ENCODE measurements at places on chromosomes 12 and 14. TPM values are rescaled to one million over a fixed set of nuclear protein-coding genes. Genes with fewer than 3 reads are reported as not detected.

DNA sequence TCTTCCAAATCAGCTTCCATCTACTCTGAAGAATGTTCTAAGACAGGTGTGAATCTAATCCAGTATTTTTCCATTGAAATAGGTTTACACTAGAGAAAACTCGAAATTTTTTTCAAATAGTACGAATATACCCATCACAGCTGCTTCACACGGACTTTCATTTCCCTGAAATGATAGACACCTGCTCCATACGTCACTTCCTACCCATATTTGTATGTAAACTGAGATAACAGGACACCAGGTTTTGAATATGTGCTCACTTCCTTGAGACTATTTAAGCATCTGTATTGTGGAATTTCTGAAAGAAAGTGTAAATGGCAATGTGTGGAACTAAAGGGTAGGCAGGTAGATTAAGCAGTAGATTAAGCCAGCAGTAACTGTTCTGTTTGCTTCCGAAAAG is 13.4 kb upstream of the ITPR2 start:
- no peak for DNase-seq

GRCh38 chr12:31524791-31525495 is 66.0 kb downstream of the DENND5B start:
- no peak for DNase-seq

GRCh38 chr14:94027566-94028449 is 1.7 kb downstream of the OTUB2 start:
- DNase-seq, result no peak

NCKAP5L gene
- 18.3 TPM for polyA plus RNA-seq

DNA sequence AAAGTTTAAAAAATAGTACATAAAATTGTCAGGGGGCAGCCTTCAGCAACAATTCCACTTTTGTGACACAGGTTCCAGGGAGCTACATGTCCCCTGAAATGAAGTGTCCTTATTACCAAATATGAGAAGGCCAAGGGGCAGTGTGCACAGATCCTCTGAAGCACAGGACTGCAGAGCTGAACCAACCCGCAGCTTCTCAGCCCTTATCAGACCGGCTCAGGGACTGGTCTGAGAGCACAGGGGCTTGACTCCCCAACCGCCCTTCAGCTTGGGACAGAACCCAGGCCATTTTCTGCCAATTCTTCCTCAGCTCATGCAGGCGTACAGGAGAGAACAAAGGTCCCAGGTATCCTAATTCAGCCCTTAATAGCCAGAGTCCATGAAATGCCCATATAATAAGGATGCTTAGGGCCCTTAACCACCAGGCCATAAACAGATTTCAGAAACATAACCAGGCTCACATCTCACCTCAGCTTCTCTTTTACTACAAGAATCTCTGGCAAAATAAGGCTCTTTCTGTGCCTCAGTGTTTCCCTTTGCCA is 221.3 kb downstream of the ANO2 start:
- no peak for DNase-seq

GRCh38 chr14:86153480-86153879 is 623.5 kb downstream of the FLRT2 start:
- no peak for DNase-seq

Data from left kidney (tissue), 8 donors.